BJ (cell line): ENCODE measurements at places on chromosomes 1 and 21.

DNA sequence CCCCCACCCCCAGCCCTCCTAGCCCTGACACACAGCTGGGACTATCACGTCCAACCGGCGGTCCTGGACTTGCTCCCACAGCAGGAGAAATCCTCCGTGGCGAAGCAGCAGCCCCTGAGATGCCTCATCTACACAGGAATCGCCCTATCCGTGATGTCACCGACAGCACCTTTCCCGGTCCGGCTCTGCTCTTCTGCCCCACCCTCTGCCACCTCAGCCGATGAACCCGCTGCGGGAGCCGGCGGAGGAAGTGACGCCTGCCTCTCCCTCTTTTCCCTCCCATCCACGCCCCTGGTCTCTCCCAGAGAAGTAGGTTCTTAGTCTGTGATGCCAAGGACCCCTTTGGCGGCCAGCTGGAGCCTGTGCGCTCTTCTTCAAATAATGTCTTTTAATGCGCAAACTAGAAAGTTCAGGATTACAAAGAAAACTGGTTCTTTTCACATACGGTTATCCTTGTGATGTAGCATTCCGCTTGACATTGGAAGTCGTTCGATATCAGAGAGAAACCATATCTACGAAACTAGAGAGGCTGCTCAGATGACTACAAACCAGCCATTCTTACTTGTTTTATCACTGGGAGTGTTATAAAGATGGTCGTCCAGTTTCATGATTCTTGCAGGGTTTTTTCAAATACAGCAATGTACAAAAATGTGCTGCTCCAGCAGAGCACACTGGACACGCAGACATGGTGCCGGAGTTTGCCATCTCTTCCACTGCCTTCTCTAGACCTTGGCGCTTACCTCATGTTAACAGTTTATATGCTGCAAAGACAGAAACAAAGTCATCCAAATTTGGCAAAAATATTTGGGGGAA lies 120.3 kb downstream of the PPIAL4G start:
- DNase-seq = no peak

GRCh38 chr21:41167348-41168342 lies at the start of gene BACE2:
Gene BACE2 (plus strand): TSS chr21:41168160. CDS start chr21:41168264, 104 bp downstream.
- DNase-seq = no peak

- no peak for DNase-seq
Observed at GRCh38 chr21:31558189-31558961, 101.1 kb upstream of the SOD1 start.

GRCh38 chr1:16155537-16156410 lies at the start of gene EPHA2:
Gene EPHA2 (minus strand): TSS chr1:16156069. CDS start chr1:16155932, 137 bp downstream.
- DNase-seq = no peak

DNA sequence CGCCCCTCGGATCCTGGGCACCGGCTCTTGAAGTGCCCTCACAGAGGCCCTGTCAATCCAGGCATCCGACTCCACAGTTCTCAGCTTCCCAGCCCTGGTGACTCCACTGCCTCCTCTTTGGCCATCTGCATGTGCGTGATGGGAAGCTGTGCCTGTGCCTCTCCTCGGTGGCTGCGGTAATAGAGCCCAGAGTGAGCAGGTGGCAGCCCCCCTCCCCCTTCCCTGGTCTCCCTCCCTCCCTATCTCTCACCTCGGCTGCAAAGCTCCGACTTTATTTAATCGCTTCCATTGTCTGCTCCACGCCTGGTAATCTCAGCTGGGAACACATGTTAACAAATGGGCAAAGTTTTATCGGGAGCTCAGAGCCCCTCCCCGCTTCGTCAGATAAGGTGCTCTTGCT lies 91.9 kb downstream of the IGSF21 start:
- DNase-seq = no peak

- no peak for DNase-seq
Observed at GRCh38 chr1:173509797-173510196, 32.7 kb downstream of the PRDX6 start.

- DNase-seq = no peak
Observed at GRCh38 chr1:231930257-231930947, 303.8 kb downstream of the DISC1 start.

DNA sequence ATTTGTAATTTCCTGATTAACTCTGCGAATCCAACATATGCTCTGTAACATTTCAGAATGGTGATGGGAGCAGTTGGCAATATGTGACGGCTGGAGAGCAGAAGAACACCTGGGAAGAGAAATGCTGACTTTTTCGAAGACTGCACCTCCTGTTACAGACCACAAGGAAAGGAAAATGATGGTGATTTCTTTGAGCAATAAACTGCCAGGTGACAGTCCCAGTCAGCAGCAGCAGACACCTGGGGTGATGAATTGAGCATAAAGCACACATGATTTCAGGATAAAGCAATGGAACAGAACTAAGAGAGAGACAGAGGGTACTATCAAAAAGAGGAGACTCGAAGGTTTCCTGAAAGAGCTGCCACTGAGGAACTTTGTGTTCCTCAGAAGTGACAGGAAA lies 528.6 kb downstream of the NEGR1 start:
- DNase-seq = no peak

- DNase-seq = no peak
Observed at GRCh38 chr1:170881268-170882265, 53.8 kb upstream of the MROH9 start.

GRCh38 chr1:58879464-58879863 lies 95.6 kb upstream of the JUN start:
- DNase-seq = no peak

GRCh38 chr1:15029786-15030185 lies 123.8 kb upstream of the TMEM51 start:
- DNase-seq = no peak

DNA sequence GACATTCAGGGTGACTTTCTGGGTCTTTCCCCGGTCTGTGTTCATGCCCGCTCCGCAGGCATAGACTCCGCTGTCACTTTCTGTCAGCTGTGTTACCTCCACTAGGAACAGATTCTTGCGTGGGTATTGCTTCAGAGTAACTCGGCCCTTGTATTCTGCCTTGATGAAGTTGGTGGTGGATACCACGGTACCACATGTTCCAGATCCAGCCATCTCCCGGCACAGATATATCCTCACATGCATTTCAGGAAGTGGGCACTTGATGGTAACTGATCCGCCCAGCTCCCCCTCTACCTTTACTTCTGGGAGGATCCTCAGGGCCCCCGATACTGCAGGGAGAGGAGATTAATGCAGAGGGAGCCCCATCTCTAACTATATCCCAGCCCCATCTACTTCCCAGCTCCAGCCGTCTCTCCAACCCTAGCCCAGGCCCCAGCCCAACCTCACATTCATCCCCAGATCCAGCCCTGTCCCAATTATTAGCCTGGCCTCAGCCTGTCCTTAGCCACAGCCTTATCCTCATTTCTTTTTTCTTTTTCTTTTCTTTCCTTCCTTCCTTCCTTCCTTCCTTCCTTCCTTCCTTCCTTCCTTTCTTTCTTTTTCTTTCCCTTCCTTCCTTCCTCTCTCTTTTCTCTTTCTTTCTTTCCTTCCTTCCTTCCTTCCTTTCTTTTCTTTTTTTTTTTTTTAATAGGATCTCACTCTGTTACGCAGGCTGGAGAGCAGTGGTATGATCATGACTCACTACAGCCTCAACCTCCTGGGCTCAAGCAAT lies 7.8 kb downstream of the FCMR start:
- DNase-seq = no peak

- DNase-seq = peak; percentile 58
Observed at GRCh38 chr1:87305762-87306161, 22.9 kb upstream of the LMO4 start.

GRCh38 chr1:227902641-227902990 lies 45.1 kb downstream of the WNT9A start:
- no peak for DNase-seq

- no peak for DNase-seq
Observed at GRCh38 chr21:44590311-44590721, 2.0 kb downstream of the KRTAP10-6 start.

GRCh38 chr1:183885142-183885735 lies 80.3 kb downstream of the RGL1 start:
- DNase-seq = no peak

- DNase-seq = no peak
Observed at GRCh38 chr21:15445327-15445726, 284.5 kb upstream of the USP25 start.
